Gastroesophageal sphincter (tissue), 4 donors: ENCODE measurements at places on chromosomes 16 and 17. TPM values are rescaled to one million over a fixed set of nuclear protein-coding genes. Genes with fewer than 3 reads are reported as not detected.

DNA sequence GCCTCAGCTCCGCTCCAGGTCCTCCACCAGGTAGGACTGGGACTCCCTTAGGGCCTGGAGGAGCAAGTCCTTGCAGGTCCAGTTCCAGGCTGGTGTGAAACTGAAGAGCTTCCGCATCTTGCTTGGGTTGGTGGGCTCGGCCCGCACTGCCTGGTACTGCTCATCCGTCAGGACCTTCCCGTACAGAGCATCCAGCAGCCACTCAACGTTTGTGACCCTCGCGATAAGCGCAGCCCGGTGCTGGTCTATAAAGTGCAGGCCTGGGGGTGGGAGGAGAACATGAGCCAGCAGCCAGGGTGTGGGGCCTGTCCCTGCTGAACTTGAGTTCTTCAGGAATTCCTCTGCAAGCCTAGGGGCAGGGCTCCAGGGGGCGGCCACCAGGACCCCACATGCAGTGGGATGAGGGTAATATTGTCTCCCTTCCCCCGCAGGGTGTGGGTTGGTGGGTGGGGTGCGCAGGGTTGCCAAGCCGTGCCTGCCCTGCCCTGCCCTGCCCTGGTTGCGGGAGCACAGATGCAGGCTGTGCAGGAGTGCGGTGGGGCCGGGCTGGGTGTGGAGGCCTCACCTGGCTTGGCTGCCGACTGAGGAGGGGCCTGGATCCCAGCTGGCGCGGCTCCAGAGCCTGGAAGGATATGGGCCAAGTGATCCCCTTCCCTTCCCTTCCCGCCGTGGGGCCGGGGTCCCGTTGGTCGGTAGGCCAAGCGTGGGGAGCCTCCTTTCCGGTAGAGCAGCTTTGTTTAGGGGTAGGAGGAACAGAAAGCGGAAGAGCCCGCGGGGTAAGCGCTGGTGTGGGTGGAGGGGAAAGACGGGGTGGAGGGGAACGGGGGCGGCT is 762 bp downstream of the PYCARD start:
- ATAC-seq, result peak; percentile 16

GRCh38 chr17:82924812-82925211 is 85.0 kb upstream of the ZNF750 start:
- no peak for ATAC-seq

Gene GRAP
- 5.1 TPM for total RNA-seq

GRCh38 chr17:17146786-17147406 is 59.2 kb downstream of the PLD6 start:
- ATAC-seq, result no peak

DNA sequence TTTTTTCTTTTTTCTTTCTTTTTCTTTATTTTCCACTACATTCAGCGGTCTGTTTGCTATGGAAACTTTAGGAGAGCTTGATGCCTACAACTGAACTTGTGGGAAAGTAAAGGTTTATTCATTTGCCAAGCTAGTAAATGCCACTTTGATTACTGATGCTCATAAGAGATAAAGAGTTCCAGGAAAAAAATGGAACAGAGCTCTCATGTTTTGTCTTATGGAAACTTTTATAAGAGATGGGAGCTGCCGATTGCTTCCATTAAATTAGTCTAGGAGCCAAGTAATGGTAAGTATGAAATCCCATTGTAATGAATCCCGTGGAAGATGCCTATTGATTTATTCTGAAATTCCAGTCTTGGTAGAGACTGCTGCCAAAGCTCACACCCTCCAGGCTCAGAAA is 7.1 kb downstream of the ANKFN1 start:
- no peak for ATAC-seq

DNA sequence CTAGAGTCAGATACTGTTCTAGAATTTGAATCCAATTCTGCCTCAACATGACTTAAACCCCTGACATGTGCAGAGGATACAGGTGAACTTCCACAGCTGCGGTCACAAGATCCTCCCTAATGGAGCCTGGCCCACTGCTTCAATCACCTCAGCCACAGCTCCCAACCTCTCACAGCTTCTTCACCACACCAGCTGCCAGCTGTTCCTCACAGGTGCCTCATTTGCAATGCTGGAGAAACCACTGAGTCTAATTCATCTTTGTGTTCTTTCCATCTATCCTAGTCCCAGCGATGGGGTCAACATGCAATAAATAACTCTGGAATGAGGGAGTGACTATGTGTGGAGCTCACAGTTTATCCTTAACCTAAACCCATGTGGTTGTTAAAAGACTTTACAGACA is 72.0 kb upstream of the MAF start:
- no peak for ATAC-seq

DNA sequence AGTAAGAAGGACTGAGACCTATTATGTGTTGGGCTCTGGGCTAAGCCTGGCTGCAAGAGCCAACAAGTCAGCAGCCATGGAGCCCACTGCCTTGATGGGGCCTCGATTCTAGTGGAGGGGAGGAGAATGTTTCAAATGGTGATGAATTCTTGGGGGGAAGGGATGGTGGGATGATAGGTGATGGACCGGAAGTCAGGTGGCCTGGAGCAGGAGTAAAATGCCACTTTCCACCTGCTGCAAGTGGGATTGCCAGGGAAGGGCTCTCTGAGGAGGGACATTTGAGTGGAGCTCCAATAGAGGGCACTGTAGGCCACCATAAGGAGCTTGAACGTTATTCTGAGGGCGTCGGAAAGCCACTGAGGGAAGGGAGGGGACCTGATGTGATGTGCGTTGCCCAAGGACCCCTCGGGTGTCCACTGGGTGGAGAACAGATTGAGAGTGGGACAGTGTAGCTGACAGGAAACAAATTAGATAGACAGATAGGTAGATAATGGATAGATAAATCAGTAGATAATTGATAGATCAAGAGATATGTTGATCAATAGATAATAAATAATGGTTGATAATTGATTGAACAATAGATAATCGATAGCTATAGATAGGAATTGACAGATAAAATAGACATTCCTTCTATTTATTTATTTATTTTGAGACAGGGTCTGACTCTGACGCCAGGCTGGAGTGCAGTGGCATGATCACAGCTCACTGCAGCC is 18.2 kb upstream of the NXPH3 start:
- no peak for ATAC-seq
